ENCODE measurements at places on chromosomes 5 and 9.

- DNase-seq = no peak
These were observed 10.3 kb downstream of the ITGA2 start for GRCh38 chr5:52999344-52999949.

DNA sequence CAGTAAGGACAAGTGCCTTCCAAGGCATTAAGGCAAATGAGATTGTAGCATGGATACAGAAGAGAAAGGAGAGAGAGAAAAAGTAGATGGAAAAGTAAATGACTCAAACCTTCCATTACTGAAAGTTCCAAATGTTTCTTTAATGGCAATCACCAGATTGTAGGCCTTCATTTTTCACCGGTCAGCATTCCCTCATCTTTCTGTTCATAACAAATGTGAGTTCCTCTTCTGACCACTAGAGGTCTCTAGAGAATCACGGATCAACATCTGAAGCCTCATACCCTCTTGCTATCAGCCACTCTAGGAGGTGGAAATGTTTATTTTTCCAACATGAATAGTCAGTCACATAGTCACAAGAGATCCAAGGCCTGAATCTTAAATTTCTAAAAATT is 73.6 kb upstream of the RPS23 start:
- DNase-seq = no peak

DNA sequence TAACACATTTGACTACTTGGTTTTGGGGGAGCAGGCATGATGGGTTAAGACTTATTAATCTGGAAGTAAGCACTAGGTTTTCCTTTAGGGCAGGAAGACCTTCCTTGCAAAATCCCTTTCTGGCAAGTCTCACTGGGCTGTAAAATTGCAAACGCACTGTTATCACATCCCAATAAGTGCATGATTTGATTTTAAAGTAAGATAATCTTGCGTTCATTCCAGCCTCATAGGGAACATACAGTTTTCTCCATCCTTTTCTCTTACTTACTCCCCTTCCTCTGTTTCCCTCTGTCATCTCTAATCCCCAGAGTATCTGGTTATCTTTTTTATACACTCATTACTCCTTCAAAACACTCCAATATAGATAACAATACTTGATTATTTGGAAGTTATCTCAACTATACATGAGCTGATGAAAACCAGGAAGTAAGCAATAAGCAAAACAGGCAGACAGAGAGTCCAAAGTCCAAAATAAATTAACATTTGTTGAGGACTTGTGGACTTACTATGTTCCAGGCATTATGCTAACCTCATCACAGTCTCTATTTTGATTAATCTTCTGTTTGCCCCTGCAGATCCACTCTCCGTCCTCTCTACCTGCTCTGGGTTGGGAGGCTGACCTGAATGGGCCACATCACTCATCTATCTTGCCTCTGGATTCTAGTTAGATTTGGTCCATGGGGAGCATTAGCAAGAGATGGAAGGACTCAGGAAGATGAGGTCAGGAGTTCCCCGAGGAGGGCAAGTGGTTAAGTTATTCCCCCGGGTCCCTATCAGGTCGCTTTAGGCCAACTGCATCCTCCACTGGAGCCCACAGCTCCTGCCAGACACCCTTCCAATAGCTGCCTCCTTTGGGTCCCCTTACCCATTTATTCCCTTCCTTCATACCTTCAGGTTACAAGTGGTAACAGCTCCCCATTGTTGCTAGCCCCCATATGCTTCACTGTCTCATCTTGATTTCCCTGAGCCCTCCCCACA is 60.2 kb downstream of the SLC22A5 start:
- DNase-seq = no peak

GRCh38 chr9:120242116-120242811 is 337.7 kb downstream of the CDK5RAP2 start:
- DNase-seq = no peak

- no peak for DNase-seq
These were observed 116.0 kb downstream of the NMUR2 start for GRCh38 chr5:152288917-152289595.

DNA sequence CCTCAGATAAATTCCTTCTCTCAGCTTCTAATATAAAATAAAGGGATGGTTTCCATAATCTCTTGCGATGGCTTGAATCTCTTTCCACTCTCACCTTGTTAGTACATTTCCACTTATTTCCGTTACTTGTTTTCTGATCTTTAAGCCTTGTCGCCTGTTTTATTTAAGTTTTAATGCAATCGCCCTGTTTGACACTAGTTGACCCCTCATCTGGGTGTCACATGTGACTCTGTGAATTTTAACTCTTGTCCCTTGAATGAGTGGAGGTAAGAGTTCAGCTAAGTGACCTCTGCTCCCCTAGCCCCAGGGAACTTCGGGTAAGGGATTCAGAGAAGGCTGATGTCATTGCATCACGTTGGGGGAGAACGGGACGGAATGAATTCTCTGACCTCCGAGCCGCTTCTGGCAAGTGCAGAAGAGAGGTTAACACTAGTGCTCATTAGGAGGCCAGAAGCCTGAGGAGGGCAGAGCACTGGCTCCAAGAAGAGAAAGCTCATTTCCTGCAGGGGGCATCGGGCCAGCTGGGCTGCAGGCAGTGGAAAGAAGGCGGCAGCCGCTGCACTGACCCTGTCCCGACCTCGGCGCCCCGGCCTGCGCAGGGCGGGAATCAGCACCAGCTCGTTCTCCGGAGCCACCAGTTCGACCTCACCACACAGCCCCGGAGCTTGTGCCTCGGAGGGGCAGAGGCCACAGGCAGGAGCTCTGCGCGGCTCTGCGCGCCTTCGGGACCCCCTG is 569 bp downstream of the HINT2 start:
- DNase-seq = no peak

DNA sequence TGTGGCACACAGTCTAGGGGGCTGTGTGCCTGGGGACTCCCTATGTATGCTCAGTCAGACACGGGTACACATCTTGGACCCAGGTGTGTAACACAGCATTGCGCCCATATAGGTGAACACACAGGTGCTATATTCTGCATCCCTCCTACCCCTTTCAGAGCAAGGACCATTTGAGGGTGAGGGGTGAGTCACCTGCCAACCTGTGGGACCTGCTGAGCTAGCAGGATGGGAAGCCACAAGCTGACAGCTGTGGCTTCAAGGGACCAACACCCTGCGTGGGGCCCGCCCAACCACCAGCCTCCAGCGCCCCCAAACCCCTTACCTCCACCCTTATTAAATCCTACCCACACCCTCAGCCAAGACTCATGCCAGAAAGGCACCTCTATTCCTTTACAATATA is 14.6 kb upstream of the AQP7 start:
- no peak for DNase-seq

GRCh38 chr5:56298336-56299090 is 65.4 kb upstream of the ANKRD55 start:
- DNase-seq = no peak

GRCh38 chr9:131640438-131641137 is 95.3 kb downstream of the PRRT1B start:
- DNase-seq = no peak

DNA sequence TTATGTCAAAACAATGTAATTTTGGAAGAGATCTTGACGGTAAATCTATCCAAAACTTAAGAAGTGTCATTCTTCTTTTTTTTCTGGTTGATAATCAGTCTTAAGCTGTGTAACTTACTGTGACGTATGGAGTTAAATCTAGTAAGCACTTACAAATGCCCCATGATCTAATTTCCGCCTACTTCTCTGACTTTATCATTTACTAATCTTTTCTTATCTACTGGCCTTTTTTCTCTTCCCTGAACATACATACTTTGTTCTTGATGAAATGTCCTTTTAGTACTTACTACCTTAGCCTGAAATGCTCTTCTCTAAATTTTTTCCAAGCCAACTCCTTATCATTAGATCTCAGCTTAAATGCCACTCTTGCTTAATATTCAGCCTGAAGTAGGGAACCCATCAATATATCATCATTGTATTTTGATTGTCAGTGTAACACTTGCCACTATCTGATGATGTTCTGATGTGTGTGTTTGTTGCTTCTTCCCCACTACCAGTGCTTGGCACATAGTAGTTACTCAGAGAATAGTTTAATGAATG is 27.6 kb downstream of the AP3S1 start:
- DNase-seq = no peak

GRCh38 chr5:83011985-83012384 is 65.2 kb downstream of the TMEM167A start:
- no peak for DNase-seq

DNA sequence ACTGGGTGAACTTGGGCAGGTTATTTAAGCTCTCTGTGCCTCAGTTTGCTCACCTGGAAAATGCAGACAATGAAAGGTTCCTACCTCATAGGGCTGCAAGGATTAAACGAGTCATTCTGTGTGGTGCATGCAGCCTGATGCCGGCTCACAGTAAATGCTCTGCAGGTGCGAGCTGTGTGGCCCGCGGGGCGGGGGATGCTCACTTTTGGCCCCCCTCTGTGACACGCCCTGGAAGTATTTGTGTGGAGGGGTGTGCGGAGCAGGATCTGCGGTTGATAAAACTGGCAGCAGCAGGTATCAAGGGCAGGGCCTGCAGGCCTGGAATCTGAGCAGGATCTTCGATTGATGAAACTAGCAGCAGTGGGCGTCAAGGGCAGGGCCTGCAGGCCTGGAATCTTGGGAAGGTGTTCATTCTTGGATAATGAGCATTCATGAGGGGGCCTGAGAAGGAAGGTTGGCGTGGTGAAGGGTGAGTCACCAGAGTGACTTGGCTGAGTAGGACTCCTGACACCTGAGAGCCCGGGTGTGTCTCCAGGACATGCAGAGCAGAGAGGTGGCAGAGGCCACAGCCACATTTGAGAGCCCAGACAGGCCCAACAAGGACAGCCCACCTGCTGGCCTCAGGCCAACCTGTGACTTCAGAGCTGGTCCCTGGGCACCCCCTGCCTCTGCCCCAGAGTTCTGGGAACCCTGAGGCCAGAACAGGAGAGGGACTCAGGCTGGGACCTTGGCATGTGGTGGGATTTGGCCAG is 11.9 kb downstream of the UNC5A start:
- no peak for DNase-seq

DNA sequence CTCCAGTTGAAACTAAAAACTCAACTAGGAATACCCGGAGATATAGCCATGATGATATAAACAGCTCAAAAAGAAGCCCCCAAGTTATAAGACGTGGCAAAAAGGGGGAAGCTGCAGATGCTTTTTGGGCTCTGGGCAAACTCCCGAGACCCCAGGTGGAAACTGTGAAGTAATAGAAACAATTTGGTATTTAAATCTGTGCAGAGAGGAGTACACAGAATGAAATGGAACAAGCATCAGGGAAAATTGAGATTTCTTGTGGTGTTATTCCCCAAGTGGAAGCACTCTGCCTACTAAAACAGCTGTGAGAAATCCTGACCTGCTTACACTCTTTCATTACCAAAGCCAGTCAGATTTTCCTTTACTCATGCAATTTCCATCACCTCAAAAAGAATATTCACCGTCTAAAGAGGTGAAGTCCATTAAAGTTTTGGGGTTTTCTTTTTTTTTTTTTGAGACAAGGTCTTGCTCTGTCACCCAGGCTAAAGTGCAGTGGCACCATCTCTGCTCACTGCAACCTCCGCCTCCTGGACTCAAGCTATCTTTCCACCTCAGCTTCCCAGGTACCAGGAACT is 23.5 kb downstream of the SAXO1 start:
- DNase-seq = no peak

- no peak for DNase-seq
These were observed 47.3 kb downstream of the WNK2 start for GRCh38 chr9:93231121-93231694.

DNA sequence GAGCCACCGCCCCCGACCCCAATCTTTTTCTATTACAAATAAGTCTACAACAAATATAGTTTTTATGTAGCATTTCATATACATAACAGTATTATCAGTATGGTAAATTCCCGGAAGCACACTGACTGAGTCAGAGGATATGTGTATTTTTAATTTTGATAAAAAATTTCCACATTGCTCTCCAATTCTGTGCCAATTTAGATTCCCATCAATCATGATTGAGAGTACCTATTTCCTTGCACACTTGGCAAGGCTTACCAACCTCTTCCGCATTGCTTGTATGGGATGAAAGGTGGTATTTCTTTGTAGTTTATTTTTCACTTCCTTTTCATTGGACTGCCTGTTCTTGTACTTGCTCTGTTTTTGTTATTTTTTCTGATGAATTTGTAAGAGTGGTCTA is 204.6 kb downstream of the RFX3 start:
- no peak for DNase-seq

GRCh38 chr5:135153661-135154060 is 119.6 kb upstream of the PITX1 start:
- DNase-seq = no peak

- DNase-seq = no peak
These were observed 75.4 kb upstream of the ADRB2 start for GRCh38 chr5:148751025-148751424.

GRCh38 chr9:112537561-112537960 is 50.9 kb downstream of the KIAA1958 start:
- no peak for DNase-seq

- DNase-seq = no peak
These were observed 104.8 kb downstream of the VCAN start for GRCh38 chr5:83576341-83576740.

DNA sequence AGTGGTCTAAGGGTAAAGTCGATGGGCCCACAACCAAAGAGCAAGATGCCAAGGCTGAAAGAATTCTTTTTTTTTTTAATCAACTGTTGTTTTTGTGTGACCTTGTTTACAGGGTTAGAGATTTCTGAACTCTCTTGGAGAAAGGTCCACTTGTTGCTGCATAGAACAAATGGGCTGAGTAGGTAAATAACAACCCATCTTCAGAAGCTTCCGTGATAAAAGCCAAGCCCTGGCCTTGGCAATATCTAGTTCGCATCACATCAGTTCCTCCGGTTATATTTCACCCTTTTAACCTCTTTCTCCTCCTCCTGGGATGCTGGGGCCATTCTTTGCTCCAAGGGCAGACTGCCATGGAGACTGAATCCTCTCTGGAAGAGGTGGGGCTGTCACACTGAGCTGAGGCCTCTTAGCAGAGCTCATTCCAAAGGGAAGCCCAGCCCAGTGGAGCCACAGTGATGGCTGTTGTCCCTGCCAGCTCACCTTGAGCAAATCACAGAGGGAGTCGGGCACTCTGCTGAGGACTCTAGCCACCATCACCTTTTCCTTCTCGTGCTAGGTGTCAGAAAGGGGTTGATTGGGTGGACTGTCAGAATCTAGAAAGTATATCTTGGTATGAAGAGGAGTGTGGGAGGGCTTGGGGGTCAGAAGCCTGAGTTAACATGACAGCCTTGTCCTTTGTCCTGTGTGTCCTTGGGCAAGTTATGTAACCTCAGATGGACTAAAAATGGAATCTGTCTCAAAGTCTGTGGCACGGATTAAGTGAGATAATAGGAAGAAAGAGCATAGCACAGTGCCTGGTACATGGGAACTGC is 17.9 kb downstream of the ANKRD55 start:
- DNase-seq = no peak

Data from effector CD4-positive, alpha-beta T cell (primary cell).